ENCODE measurements at places on chromosomes 1 and 21.
A peak's percentile ranks its signal among the peaks of the same experiment; 100 is the strongest.

DNA sequence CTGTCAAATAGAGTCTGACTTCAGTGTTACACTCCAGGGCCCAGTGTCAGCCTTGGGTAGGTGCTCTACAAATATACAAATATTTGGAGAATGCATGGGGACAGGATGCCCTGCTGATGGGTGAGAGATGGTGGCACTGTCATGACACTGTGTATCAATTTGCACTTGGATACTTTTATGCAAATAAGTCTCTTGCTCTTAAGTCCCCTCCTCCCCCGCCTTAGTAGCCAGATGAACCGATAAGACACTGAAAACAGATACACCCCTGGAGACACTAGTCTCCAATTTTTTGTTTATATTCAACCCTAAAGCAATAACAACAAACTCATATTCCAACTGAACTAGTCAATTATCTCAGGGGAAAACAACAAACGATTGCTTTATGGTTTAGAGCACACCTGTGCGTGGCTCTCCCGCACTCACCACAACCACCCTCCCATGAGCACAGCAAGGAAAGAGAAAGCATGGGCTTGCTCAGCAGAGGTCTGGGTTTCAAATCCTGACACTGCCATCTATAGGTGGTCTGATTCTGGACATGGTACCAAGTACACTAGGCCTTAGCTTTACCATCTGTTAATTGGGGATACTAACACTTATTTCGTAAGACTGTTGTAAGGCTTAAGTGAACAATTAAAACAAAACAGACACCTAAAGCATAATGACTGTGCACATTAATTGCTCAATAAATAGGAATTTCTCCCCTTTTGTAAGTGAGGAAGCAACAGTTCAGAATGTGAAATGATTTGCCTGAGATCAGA, 50.3 kb downstream of the HIVEP3 start:
- peak; percentile 64 for DNase-seq

DNA sequence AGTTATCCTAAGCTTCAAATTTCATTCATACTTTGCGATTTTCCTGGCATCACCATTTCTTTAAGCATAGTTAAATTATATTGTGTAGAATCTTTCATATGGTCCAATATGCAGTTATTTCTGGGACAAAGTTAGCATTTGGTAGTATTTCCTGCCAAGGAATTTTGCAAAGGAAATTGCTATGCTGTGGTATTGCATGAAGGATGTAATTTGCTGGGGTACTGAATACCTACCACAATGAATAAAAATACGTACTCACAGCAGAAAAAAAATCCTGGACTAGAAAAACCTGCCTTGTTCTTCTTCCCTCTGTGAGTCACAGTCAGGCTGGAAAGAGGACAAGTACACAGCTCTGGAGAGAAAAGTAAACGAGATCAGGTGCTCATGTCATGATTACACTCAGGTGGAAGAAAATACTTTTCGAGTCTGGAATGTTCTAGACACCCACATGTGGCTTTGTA, 241.2 kb downstream of the PTBP2 start:
- no peak for DNase-seq

DNA sequence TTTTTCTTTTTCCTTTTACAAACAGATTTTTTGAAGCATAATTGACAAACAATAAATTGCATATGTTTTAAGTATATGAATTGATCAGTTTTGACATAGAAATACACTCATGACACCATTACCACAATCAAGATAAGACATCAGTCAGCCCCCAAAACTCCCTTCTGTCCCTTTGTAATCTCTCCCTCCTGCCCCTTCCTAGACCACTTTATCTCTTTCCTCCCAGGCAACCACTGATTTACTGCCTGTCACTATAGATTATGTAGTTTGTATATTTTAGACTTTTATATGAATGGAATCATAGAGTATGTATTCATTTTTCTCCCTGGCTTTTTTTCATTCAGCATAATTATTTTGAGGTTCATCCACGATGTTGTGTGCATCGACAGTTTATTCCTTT, 6.9 kb upstream of the SYT14 start:
- no peak for DNase-seq

- DNase-seq: no peak
Measured at GRCh38 chr1:47763591-47764171, 233.5 kb downstream of the TRABD2B start.

GRCh38 chr1:203131548-203132200, 4.1 kb downstream of the ADORA1 start:
- no peak for DNase-seq

GRCh38 chr1:108327534-108328466, 83.9 kb upstream of the NBPF4 start:
- no peak for DNase-seq

GRCh38 chr1:14742181-14742980, 143.9 kb downstream of the KAZN start:
- no peak for DNase-seq

- DNase-seq: no peak
Measured at GRCh38 chr1:234014208-234014607, 109.7 kb downstream of the SLC35F3 start.

GRCh38 chr1:178645808-178646200, 79.2 kb upstream of the RALGPS2 start:
- no peak for DNase-seq

- DNase-seq: no peak
Measured at GRCh38 chr21:37459575-37459974, 93.0 kb downstream of the DYRK1A start.

DNA sequence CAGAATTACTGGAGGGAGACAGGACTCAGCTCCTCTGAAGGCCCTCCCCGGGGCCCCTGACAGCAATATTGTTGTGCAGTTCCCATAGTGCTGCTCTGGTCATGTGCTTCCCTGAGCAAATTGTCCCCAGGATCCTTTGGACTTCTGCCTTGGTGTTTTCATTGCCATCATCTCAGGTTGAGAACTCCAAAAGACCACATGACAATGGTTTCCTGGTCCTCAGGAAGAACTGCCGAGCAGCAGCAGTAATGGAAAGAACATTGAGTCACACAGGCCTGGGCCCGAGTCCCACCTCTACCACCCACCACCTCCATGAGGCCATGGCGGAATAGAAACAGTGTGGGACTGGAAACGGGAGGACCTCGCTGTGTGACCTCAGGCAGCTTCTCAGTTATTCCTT, 6.3 kb upstream of the CTTNBP2NL start:
- no peak for DNase-seq

GRCh38 chr1:8078176-8078671, 52.1 kb upstream of the ERRFI1 start:
- DNase-seq: no peak

DNA sequence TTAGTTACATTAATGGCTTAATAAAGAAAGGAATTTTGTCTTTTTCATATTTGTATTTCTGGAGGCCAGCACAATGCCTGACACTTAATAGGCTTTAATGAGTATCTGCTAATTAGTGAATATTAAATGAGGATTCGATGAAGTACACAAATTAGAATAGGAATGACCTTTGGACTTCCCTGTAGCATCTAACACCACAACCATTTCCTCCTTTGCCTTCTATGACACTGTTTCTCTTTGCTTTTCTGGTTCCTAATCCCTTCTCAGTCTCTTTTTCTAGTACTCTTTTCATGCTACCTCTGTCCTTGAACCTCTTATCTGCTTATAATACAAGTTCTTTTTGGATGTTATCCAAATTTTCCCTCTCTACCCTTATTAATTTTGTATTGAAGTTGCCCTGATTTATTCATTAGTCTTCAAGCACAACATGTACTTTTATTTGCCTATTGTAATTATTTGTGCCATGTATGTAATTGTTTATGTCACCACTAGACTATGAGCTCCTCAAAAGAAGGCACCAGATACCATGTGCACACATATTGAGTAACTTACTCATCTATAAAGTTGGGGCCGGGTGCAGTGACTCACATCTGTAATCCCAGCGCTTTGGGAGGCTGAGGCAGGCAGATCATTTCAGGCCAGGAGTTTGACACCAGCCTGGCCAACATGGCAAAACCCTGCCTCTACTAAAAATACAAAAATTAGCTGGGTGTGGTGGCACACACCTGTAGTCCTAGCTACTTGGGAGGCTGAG, 23.8 kb downstream of the RPS27 start:
- DNase-seq: no peak

GRCh38 chr1:248834343-248834940, 3.6 kb upstream of the ZNF672 start:
- DNase-seq: no peak

DNA sequence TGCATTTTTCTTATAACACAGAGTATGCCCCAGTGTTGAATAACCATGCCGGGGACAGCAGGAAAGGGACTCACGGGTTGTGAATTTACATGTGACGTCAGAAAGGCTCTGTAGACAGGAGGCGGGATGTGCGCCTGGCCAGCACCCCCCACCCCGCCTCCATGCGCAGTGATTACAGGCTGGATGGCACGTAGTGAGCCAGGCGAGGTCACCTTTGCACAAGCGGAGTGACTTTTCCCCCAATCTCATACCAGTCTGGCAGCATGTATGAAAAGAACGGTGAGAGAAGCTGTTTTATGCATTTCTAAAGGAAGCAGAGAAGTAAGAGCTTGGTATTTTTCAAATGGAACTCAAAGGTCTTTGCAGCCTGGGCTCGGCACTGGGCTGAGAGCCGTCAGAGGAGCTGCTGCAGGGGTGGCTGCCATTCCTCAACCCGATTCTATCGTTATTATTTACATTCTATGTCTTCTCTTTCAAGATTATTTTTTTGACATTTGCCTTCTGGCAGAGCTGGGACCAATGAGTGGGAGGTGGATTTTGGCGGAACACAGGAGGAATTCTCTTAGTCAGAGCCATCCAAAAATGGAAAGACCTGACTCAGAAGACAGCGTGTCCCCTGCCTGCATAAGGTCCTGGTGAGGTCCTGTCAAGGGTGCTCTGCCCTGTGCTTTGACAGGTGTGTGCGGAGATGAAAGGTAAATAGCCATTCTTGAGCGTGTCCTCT, 115.6 kb upstream of the SLC45A1 start:
- DNase-seq: no peak

DNA sequence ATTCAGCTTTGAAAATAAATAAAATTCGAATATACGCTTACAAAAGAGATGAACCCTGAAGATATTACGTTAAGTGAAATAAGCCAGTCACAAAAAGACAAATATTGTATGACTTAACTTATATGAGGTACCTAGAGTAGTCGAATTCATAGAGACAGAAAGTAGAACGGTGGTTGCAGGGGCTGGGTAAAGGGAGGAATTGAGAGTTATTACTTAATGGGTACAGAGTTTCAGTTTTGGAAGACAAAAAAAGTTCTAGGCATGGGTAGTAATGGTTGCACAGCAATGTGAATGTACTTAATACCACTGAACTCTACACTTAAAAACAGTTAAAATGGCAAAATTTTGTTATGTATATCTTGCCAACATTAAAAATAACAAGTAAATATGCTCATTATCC, 48.6 kb upstream of the ZNHIT6 start:
- no peak for DNase-seq

DNA sequence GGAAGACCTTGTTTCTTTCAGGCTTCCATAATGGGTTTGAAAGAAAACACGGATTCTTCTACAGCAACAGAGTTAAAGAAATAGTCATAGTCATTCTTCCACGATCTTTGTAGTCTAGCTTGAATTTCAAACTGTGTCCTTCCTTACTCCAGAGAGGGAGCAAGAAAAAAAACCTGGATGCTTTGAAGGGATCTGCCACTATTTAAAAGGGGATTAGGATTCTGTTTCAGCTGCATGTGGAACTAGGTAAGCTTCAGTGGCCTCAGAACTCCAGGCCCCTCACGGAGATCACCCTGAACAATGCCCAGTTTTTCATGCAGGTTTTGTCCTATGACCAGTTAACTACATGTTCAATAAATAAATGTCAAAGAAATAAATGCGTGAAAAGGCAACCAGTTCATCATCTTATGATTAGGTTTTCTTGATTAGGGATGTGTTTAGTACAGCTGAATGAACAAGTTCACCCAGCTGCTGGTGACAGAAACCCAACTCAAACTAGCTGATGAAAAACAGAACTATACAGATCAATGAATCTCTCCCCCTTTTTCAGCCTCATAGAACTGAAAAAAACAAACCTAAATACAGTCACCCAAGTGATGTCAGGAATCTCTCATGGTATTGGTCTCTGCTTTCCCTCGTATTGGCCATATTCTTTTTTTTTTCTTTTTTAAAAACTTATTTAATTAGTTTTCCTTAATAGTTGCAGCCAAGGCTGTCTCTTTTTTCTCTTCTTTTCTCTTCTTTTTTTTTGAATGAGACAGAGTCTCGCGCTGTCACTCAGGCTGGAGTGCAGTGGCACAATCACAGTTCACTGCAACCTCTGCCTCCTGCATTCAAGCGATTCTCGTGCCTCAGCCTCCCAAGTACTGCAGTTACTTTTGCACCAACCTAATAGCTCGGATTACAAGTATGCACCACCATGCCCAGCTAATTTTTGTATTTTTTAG, 14.6 kb upstream of the MPZL1 start:
- DNase-seq: no peak

GRCh38 chr21:41425954-41426675, at the start of gene MX1:
Gene MX1, plus strand, starts transcription at chr21:41426239. Its CDS starts 5,832 bp downstream, at chr21:41432071.
- DNase-seq: peak; percentile 97

DNA sequence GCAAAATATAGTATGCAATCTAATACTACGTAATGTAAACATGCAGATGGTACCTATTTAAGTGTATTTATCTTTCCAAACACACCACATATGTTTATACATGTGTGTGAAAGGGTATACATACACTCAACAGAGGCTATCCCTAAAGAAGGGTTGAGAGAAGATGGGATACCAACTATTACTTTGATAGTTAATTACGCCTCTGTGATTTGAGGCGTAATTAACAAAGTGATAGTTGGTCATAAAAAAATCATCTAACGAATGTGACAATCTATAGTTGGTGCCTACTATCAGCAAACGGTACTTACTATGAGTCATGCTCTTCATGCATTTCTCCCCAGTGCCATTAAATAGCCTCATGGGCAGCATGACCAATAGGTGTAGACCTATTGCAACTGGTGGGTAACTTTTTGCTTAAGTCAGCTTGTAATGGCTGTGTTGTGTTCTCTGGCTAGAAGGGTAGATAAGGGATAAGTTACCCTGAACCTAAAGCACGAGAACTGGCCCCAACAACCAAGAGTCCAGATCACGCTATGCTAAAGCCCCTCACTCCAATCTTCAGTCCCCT, 15.3 kb downstream of the RCAN1 start:
- no peak for DNase-seq

DNA sequence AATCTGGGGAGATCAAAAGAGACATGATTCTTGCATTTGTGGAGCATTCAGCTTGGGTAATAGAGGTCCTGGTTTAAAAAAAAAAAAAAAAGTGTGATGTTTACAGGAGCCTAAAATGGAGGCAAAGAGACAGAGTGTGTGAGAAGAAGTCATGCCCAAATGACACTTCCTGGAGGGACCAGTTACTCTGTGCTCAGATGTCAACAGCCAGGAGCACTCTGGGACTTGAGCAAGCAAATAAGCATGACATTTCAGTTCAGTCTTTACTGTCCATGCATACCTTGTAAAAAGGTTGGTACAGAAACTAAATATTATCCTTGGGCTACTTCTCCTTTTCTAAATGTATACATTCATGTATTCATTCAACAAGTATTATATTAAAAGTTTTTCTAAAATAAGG, 25.2 kb upstream of the ADGRL2 start:
- no peak for DNase-seq

DNA sequence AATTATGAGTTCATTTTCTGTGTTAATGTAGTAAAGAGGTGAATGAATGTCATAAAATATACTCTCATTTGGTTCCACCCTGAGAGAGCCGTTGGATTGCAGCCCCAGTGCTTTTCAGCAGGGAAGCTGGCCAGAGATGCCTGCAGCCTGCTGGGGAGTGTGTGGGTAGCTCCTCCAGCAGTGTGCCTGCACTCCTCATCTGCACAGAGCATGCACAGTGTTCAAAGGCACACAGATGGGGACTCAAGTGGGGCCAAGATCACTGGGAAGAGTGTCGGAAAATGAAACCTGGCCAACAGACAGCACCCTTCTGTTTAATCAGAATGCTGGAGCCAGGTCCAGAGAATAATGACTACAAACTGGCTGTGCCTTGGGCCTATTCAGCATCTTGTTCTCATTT, 206.8 kb downstream of the ST6GALNAC3 start:
- DNase-seq: no peak

Measured in activated CD4-positive, alpha-beta T cell treated with anti-CD3 and anti-CD28 coated beads, Interleukin-2, amount 10 ng/mL, durations not matched to agents 7 days and 5 days (primary cell).